ENCODE measurements at places on chromosomes 6 and 20.

DNA sequence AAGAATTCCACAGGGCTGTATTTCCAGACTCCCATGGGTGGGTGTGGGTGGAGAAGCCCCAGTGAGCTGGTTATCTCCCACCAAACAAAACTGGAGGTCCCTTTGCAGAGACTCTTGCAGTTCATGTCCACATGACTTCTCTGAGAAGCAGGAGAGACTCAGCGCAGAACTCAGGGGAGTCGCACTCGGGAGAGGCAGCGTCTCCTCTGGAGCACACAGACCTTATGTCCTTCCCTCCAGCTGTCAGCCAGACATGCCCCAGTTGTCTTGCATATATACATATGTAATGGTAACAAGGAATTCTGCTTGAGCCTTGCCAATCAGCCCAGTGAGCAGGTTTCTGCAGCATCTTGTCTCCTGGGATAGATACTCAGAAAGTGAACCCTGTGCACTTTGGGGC lies 23.8 kb downstream of the MYT1 start:
- DNase-seq = no peak

GRCh38 chr20:16385462-16385861 lies 187.8 kb downstream of the KIF16B start:
- no peak for DNase-seq

GRCh38 chr6:3263096-3263495 lies 4.3 kb downstream of the PSMG4 start:
- no peak for DNase-seq

- DNase-seq = no peak
Measured at GRCh38 chr20:52003415-52003814, 188.2 kb downstream of the ZFP64 start.

- no peak for DNase-seq
Measured at GRCh38 chr6:17621003-17621402, 20.9 kb downstream of the FAM8A1 start.

DNA sequence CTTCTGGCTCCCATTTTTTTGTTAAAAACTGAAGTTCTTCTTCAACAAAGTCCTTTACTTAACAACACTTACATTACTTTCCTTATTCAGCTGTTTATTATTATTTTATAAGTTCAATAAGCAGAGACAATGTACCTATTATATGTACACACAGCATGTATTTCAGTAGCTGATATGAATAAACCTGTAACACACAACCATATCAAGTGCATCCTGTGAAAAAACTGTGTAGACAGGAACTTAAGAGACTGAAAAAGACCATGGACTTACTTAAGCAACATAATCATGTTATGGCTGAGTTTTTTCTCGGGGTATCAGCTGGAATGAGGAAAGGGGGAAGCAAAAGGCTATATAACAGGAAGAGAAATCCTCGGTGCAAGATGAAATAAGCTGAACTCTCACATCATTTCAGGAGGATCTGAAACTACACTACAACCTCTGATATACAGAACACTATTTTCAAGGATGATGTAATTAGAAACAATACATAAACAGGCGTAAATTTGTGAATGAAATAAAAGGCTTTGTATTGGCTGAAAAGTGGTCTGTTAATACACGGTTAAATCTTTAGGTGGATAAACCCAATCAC lies 70.9 kb downstream of the REV3L start:
- DNase-seq = no peak

GRCh38 chr20:41359541-41360011 lies 7.0 kb downstream of the EMILIN3 start:
- DNase-seq = no peak

- DNase-seq = no peak
Measured at GRCh38 chr6:134049176-134049575, 3.2 kb downstream of the SLC2A12 start.

DNA sequence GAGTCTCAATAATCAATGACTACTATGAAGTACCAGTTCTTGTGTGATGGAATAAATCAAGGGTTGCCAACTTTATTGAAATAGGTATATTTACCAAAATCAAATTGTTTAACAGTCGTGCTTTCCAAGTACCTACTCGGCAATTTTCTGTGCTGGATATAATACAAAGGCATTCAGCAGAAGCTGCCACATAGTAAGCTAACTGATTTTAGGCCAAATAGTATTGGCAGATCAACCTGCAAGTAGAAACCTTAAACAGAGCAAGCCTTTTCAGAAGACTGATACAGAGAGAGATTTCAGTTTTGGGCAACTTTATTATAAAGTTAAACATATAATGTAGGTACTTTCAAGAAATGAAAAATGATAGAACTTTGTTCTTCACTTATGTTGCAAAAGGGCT lies 174.6 kb downstream of the ASCC3 start:
- DNase-seq = no peak
